ENCODE measurements at places on chromosomes 7 and 10. TPM values are rescaled to one million over a fixed set of nuclear protein-coding genes. Genes with fewer than 3 reads are reported as not detected.
A peak's percentile ranks its signal among the peaks of the same experiment; 100 is the strongest.

- no peak overlapping the region for H3K4me3 ChIP-seq
- DNase-seq, result peak; percentile 73
These were observed 175.0 kb downstream of the CTNNA3 start for GRCh38 chr10:67520924-67521520.

DNA sequence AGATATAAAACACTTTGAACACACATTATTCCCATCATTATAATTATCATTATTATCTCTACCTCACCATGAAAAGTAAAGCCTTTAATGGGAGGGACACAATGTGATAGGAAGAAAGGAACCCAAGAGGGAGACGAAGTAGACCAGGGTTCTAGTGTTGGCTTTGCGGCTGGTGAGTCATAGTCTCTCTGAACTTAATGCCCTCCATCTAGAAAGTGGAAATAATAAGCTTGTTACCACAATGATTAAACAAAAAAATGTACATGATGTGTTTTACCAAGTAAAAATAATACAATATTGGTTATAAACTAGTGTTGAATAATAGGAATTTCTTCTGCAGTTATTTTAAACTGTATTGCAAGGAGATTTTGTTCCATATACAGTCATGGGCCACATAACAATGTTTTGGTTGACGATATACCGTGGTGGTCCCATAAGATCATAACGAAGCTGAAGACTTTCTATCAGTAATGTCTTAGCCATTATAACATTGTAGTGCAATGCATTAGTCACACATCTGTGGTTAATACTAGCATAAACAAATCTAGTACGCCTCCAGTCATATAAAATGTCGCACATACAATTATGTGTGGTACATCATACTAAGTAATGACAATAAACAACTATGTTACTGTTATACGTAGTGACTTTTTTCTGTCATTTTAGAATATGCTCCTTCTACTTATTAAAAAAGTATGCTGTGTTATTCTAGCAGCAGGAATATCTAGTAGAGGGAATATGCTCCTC lies 450.6 kb upstream of the SORCS1 start:
- H3K27ac ChIP-seq, result no peak overlapping the region
- H3K4me3 ChIP-seq, result no peak overlapping the region
- H3K4me1 ChIP-seq, result no peaks in the 10 kb centered on the region
- no peaks in the 10 kb centered on the region for H3K36me3 ChIP-seq
- no peaks in the 10 kb centered on the region for H3K27me3 ChIP-seq
- DNase-seq, result no peak

Gene BAMBI
- total RNA-seq, result 41.4 TPM

Gene PAX2
- total RNA-seq, result 0.93 TPM

DNA sequence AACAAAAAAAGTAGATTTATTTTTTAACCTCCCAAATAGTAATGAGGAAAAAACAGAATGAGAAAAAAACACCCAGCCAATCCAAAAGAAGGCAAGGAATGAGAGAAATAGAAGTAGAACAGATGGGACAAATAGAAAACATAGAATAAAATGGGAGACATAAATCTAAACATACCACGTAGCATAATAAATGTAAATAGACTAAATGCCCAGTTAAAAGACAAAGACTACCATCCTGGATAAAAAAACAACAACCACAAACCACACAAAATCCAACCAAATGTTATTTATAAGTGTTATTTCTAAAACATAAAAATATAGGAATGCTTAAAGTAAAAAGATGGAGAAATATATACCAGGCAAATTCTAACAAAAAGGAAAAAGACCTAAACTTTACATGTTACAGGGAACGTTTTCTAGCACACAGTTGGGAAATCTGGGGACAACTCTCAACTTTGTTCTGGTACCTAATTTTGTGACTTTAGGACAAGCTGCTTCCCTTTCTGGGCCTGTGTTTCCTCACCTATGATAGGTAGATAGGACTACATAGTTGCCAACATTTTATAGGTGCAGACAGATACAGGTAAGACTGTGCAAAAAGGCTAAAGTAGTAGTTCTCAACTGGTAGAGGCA lies 98.4 kb downstream of the SPDYE5 start:
- peaks cover 59% of the 10 kb centered on the region for H3K36me3 ChIP-seq
- H3K4me1 ChIP-seq, result no peaks in the 10 kb centered on the region
- no peak overlapping the region for H3K4me3 ChIP-seq

Gene DEPP1
- 2.9 TPM for total RNA-seq

Gene ABCA13
- 0.04 TPM for total RNA-seq

- no peak for DNase-seq
- H3K36me3 ChIP-seq, result no peaks in the 10 kb centered on the region
- no peak overlapping the region for H3K27ac ChIP-seq
These were observed 114.4 kb upstream of the GLI3 start for GRCh38 chr7:42351316-42351935.

Gene GJD4
- total RNA-seq, result not detected

Gene MMRN2
- total RNA-seq, result 0.80 TPM

DNA sequence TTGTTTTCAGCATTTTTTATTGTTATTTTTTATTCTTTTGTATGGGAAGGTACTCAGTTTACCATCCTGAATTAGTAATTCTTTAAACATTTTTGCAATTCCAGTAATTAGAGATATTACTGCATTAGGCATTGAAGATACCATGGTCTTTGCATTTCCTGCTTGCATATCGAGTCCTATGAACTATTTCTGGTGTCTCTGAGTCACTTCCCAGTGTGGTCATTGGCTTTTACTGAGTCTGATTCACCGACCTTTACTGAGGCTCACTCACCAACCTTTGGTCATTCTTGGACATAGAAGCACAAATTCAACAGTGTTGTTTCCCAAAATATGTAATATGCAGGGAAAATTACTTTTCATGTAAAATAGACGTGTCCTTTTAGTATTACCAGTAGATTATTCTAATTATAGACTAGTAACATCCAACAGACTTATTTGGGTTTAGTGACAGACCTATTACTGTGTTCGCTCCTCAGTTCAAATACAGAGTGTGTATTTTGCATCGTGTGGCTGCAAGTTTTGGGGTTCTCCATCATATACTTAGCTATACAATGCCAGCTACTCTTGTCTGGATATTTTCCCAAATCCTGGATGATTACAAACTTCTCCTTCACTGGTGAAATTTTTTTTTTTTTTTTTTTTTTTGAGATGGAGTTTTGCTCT lies 180.7 kb upstream of the PRSS1 start:
- H3K4me3 ChIP-seq, result no peak overlapping the region
- H3K27ac ChIP-seq, result no peak overlapping the region
- H3K36me3 ChIP-seq, result no peaks in the 10 kb centered on the region
- no peaks in the 10 kb centered on the region for H3K27me3 ChIP-seq

Gene OR6B1
- not detected for total RNA-seq

DNA sequence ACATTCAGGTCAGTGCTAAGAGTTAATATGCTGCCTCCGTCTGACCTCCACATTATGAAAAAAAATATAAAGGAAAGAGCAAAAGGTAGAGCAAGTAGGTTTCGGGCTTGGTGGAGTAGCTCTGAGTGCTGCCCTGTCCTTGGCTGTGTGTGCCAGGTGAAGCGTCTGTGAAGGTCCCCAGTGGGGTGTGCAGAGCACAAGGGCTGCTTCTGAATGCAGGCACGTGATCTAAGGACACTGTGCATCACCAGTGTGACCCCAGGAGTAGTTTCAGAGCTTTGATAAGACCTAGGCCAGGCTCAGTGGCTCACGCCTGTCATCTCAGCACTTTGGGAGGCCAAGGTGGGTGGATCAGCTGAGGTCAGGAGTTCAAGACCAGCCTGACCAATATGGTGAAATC lies 36.0 kb downstream of the KLF6 start:
- peaks cover 3% of the 10 kb centered on the region for H3K4me1 ChIP-seq
- H3K27me3 ChIP-seq, result no peaks in the 10 kb centered on the region
- no peaks in the 10 kb centered on the region for H3K36me3 ChIP-seq
- DNase-seq, result no peak

Gene MPP7
- 7.7 TPM for total RNA-seq

DNA sequence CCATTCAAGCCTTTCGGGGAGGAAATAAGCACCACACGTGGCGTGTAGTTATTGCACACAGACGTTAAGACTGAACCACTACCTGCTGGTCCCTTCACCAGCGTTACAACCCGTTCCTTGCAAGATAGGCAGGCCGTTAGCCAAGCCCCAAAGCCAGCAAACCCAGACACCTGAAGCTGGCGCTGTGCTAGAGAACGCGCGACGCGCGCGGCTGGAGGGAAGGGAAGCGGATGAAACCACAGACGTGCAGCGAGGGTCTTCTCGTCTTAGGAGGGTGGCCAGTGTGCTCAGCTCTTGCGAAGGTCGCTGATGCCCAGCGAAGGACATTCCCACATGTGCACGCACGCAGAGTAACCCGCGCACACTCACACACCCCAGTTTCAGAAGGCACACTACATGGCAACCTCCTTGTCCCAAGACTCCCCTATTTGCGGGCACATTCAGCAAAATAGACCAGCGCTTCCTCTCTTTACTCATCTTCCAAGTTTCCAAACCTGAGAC lies 980 bp downstream of the TMEM26 start:
- peak; percentile 83 for DNase-seq
- H3K4me1 ChIP-seq, result no peaks in the 10 kb centered on the region
- H3K27ac ChIP-seq, result no peak overlapping the region
- H3K27me3 ChIP-seq, result peaks cover 49% of the 10 kb centered on the region
- peak overlapping the region; percentile 83 for H3K4me3 ChIP-seq

DNA sequence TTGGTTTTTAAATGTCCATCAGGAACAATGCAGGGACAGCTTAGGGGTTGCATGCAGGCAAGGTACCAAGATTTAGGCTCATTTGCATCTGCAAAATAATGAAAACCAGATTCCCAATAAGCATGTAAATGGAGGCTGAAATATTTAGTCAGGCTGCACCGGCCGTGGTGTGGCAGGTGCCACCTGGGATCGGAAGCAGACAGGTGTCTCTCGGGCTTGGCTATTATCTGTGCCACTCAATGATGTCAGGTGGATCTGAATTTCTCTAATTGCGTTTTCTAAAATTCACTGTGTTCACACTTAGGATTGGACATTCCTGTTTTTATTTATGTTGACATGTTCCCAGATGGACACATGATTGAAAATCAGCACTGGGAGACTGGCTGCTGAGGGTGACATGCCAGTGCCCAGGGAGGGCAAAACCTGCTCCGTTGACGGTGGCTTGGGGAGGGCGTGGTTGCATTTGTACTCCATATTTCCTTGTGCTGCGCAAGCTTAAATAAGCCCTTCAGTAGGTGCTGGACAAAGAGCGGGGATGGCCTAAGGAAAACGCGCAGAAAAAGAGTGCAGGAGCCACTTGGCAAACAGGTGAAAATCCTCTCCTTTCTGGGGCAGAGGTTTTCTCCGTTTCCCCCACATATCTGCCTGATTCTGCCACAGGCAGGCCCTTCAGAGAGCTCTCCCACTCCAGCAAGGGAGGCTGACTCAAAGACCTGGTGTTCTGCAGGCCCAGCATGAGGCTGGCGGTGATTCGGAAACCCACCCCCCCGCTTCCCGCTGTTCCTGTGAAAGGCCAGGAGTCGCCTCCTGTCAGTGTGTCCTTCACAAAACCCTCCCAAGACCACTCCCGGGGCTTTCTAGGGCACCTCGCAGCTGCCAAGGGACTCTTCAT lies 142.5 kb downstream of the WDR37 start:
- no peaks in the 10 kb centered on the region for H3K36me3 ChIP-seq
- no peak overlapping the region for H3K27ac ChIP-seq
- no peaks in the 10 kb centered on the region for H3K27me3 ChIP-seq
- peaks cover 9% of the 10 kb centered on the region for H3K4me1 ChIP-seq
- no peak overlapping the region for H3K4me3 ChIP-seq

DNA sequence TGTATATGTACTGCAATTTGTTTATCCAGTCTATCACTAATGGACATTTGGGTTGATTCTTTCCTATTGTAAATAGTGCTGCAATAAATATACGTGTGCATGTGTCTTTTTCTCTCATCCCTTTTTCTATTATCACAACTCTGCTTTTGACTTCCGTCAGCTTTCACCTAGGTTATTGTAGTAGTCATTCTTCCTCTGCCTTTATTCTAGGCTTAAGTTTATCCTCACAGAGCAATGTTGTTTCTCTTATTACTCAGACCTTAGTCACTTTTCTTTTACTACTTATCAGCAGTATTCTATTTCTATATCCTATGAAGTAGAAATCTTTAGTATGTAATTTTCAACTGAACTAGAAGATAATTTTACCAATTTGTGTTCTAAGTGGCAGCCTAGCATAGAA lies 175.3 kb upstream of the SEMA3E start:
- no peak overlapping the region for H3K4me3 ChIP-seq
- no peaks in the 10 kb centered on the region for H3K36me3 ChIP-seq
- H3K27me3 ChIP-seq, result no peaks in the 10 kb centered on the region
- H3K27ac ChIP-seq, result no peak overlapping the region
- H3K4me1 ChIP-seq, result no peaks in the 10 kb centered on the region

Gene ZNF503
- total RNA-seq, result 0.43 TPM

DNA sequence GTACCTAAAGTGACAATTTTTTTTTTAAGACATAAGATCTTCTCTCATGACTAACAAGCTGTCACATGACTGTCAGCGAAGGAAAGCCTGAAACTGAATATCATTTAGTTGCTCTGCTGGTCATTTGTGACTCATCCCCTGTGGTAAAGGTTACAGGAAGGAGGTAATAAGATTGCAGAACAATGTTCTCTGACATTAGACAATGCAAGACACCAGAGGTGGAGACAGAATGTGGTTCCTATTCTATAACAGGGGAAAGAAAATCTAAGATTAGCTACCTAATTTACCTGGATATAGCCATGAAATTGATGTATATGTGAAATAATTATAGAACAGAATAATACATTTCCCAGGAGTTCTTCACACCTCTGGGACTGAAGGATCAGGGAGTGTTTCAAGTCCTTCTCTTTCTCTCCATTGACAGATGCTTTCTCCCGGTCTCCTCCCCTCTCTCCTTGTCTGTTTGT lies 47.7 kb downstream of the LRGUK start:
- H3K4me3 ChIP-seq, result no peak overlapping the region
- H3K27me3 ChIP-seq, result no peaks in the 10 kb centered on the region
- H3K36me3 ChIP-seq, result no peaks in the 10 kb centered on the region
- DNase-seq, result no peak

Gene WNT2
- total RNA-seq, result not detected

- H3K27ac ChIP-seq, result no peak overlapping the region
- H3K4me1 ChIP-seq, result no peaks in the 10 kb centered on the region
- no peak for DNase-seq
These were observed 4.6 kb downstream of the POLM start for GRCh38 chr7:44077681-44078091.

- no peak overlapping the region for H3K4me3 ChIP-seq
These were observed 351.2 kb downstream of the DNAJB6 start for GRCh38 chr7:157687845-157688532.

Gene KIN
- 18.2 TPM for total RNA-seq

Gene LGI1
- total RNA-seq, result 5.8 TPM

- H3K4me3 ChIP-seq, result peak overlapping the region; percentile 0
- peaks cover 13% of the 10 kb centered on the region for H3K4me1 ChIP-seq
- peak; percentile 68 for DNase-seq
- no peaks in the 10 kb centered on the region for H3K27me3 ChIP-seq
- no peaks in the 10 kb centered on the region for H3K36me3 ChIP-seq
These were observed 29.0 kb downstream of the FGFBP3 start for GRCh38 chr10:91880310-91880709.

GRCh38 chr10:12579954-12580858 lies 230.9 kb downstream of the CAMK1D start:
- no peaks in the 10 kb centered on the region for H3K27me3 ChIP-seq
- H3K36me3 ChIP-seq, result no peaks in the 10 kb centered on the region
- DNase-seq, result no peak
- no peak overlapping the region for H3K27ac ChIP-seq
- H3K4me1 ChIP-seq, result no peaks in the 10 kb centered on the region
- no peak overlapping the region for H3K4me3 ChIP-seq

Gene TACR2
- total RNA-seq, result not detected

Gene ZNF804B
- 0.14 TPM for total RNA-seq

- no peaks in the 10 kb centered on the region for H3K4me1 ChIP-seq
- no peak overlapping the region for H3K4me3 ChIP-seq
- DNase-seq, result no peak
- H3K36me3 ChIP-seq, result no peaks in the 10 kb centered on the region
- H3K27me3 ChIP-seq, result no peaks in the 10 kb centered on the region
These were observed 294.4 kb upstream of the MYO3A start for GRCh38 chr10:25639646-25640045.

Gene BICC1
- total RNA-seq, result 0.40 TPM
